ENCODE measurements at places on chromosomes 6 and 20.

DNA sequence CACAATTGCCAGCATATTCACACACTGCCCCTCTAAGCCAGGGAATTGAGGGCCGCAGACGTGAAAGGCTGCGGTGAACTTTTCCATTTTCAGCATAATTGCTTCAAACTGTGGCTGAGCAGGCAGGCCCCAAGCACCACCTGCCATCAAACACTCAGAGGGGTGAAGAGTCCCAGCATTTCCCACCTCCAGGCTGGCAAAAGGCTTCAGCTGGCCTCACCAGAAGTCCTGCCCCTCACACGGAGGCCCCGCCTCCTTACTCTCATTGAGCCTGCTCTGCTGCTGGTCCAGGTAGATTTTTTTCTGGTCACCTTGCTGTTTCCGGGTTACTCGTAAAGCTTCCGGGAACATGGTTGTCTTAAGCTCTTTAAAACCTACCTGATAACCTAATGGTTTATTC lies 52.0 kb upstream of the PRELID3B start:
- DNase-seq = no peak

DNA sequence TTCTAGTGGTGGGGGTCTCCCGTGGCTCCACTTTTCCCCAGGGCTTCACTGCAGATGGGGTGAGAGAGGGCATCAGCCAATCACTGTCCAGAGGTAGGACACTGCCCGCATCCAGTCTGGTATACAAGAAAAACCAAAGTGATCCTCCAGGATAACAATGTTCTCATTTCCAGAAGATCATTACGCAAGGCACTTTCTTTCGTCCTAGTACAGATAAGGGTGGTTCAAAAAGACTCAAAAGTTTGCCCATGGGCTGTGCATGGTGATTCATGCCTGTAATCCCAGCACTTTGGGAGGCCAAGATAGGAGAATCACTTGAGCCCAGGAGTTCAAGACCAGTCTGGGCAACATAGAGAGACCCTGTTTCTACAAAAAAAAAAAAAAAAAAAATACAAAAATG lies 16.4 kb downstream of the GMDS start:
- DNase-seq = no peak

DNA sequence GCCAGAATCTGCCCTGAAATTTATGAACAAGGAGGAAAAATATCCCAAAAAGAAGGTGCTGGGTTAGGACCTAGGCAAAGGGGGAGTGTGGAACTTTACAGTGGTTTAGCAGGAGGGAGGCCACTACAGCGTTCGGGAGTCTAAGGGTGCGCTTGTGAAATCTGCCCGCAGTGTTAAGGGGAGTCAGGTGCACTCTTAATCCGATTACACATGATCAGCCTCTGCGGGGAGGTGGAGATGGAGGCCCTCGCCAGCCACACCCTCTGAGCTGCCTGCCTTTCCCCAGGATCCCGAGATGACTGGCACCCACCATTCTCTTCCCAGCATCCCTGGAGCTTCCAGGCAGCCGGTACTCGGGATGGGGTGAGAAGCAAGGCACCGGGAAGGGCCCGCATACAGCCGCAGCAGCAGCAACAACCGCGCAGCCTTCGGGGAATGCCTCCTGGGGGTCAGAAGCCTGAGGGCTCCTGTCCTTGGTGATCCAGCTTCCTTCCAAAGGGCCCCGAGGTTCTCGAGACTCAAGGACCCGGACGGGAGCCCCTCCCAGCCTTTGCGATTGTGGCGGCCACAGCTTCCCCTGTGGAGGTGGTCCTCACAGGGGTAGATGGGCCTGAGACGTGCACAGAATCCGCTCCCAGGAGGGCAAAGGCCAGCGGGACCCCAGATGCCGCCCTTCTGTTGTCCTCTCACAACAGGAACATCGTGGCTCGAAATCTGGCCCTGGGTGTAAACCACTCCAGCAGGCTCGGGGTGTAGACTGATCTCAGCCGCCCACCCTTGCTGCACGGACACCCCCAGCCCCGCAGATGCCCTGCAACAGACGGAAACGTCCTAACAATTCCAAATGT lies 57.3 kb upstream of the CST7 start:
- DNase-seq = no peak

GRCh38 chr6:151128763-151129370 lies 110.9 kb upstream of the AKAP12 start:
- DNase-seq = no peak

DNA sequence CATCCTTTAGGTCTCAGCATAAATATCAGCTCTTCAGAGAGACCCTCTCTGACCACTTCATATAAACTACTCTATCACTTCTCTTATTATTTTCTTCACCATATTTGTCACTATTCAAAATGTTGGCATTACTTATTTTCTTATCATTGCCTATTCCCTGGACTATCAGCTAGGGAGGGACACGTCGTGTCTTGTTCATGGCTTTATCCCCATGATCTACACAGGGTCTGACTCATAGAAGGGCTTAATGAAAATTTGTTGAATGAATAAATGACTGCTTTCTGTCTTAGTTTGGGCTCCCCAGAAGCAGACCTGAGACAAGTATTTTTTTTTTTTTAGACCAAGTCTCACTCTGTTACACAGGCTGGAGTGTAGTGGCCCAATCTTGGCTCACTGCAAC lies 3.0 kb upstream of the CDK5RAP1 start:
- DNase-seq = no peak

DNA sequence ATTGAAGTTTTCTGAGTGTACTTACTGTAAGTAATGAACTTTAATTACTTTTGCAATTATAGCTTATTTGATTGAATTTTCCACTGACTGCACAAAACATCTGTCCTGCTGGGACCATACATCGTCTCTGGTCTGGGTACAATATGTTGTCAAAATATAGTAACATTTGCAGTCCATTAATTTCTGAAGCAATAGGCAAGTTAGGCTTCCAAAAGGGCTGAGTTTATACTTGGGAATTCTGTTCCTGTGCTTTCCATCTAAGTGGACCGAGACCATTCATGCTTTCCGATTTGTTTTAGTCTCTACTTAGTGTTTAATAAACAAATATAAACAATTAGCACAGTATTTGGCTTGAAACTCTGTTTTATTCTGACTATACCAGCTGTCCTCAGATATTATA lies 139.3 kb downstream of the RFPL4B start:
- no peak for DNase-seq

DNA sequence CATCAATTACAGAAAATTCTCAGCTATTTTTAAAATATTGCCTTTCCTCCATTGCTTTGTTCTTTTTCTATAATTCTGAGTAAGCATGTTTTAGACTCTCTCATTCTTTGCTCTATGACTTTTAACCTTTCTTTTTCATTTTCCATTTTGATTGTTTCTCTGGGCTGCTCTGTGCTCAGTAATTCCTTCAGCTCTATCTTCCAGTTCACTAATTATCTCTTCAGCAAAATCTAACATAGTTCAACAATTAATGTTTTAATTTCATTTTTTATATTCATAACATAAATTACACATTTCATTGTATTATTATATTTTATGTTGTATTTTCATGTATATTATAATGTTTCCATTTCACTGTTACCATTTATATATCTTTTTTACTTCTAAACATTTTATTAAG lies 198.8 kb upstream of the NOX3 start:
- DNase-seq = no peak

DNA sequence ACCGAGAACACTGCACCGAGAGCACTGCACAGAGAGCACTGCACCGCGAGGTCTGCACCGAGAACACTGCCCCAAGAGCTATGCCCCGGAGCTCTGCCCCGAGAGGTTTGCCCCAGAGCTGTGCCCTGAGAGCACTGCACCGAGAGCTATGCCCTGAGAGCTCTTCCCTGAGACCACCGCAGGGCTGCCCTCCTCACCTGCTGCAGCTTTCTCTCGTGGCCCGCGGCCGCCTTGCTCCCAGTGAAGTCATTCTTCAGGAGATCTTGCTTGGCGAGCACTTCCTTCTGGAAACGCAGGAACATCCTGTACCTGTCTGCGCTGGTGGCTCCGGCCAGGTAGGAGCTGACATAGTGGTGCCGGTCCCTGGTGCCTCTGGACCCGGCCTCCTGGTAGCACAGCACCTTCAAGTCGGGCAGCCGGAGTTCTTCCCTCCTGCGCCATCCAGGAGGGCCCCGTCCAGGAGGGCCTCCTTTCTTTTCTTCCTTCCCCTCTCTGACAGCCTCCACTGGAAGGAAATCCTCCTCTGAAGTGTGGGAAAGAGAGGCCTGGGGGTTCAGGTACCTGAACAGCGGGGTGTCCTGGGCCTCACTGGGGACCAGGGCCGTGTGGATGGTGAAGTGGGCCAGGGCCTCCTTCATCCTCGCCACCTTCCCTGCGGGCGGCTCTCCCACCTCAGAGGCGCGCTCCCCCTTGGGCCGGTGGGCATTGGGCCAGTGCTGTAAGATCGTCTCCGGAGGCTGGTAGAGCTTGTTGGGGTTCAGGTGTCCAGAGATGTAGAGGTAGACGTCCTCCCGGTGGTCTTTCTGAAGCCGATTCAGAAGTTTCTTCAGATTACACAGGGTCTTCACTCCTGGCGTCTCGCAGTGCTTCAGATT lies 7.8 kb downstream of the C6orf118 start:
- no peak for DNase-seq

DNA sequence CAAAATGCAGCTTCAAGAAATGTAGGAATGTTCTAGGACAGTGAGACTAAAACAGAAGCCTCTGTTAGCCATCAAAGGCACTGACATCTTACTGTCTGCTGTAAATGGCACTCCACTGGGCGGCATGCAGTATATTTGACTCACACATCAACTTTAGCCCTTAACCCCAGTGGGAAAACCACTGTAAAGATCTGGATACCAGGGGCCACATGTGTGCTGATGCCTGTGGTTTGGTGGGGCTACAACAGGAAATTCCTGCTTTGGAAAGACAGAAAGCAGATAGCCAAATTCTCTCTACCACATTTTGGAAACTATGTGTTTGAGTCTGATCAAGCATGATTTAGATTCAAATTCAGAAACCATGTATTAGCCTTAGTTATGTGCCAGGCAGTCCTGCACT lies 4.3 kb downstream of the PFDN4 start:
- no peak for DNase-seq

GRCh38 chr6:2589171-2589661 lies 161.5 kb downstream of the MYLK4 start:
- DNase-seq = no peak

DNA sequence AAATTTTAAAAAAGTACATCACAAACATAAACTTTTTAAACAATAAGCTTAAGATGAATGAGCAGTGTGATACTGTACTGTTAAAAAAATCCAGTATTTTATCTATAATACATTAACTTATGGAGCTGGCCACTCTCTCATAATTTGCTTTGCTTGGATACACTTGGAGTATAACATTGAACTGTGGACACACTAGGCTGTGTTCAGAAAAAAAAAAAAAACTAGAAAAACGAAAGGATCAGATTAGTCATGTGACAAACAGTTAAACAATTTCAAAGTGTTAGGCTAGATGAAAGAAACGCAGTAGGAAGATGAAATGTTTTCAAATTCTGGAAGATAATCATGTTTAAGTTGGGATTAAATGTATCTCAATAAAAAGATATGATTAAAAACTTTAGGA lies 220.0 kb downstream of the GRIK2 start:
- DNase-seq = no peak

GRCh38 chr6:36612101-36612625 lies 18.0 kb downstream of the SRSF3 start:
- no peak for DNase-seq

DNA sequence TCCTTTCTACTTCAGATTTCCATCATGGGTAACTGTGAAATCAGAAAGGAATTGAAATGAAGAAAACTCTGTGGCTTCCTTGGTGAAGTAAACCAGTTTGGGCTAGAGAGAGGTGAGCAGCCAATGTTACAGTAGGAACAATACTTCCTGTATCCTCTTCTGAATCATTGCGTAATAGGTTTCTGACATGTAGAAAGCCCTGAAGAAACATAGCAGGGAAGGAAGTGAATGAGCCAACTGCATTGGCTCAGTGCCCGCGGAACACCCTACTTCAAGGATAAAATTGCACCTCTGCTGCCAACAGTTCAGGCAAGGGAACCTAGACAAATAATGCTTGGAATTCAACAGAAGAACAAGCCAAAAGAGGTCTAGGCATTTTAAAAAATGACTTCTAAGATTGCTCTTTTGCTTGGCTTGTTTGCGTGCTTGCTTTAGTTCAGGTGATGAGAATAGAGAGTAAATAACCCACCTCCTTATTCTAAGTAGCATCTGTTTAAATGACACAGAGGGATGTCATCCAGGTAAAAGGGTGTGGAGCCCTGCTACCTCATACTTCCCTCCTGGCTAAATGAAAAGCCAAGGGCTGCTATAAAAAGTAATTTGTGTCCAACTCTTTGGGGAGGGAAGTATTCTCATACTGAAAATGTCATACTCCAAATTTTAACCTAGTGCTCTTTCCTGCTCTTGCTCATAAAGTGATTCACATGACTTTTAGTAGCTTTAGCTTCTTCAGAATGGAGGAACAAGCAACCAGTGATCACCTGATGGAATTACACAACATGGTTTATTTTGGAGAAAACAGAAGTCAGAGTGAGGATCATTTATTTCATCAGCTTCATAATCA lies 30.0 kb upstream of the AKIRIN2 start:
- DNase-seq = peak; percentile 68

DNA sequence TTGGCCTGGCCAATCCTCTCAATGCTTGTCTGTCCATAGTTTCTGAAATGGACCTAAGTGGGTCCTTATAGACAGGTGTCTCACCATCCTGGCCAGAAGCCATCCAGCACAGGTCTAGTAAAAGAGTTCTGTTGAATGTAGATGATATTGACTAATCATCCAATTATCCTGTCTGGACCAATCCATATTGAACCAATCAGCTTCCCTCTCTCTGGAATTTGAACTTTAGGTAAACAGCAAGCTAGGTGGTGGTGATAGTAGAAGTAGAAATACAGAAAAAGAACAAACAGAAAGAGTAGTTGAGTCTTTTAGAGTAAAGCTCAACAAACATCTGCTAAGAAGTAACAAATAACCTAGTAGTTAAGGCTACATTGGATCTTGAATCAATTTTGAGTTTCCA lies 9.5 kb upstream of the PNRC1 start:
- no peak for DNase-seq

- DNase-seq = peak; percentile 69
These were observed 112.5 kb downstream of the SNX5 start for GRCh38 chr20:17856024-17856564.

GRCh38 chr6:101994521-101994920 lies 601.0 kb downstream of the GRIK2 start:
- DNase-seq = no peak

DNA sequence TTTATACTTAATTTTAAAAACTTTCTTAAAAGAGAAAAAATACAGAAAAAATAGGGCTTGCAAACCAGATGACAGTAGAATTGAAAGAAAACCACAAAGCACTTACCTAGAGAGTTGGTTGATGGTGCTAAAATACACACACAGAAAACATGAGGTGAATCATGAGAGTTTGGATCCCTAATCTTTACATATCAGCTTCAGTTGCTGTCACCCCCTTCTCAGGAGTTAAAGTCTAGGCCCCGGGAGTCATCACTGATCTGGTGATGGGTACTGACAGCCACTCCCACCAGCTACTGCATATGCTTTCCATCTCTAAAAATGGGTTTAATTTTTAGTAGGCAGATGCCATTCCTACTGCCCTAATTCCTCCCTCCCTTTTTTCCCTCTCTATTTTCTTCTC lies 16.7 kb downstream of the TSBP1 start:
- DNase-seq = no peak

DNA sequence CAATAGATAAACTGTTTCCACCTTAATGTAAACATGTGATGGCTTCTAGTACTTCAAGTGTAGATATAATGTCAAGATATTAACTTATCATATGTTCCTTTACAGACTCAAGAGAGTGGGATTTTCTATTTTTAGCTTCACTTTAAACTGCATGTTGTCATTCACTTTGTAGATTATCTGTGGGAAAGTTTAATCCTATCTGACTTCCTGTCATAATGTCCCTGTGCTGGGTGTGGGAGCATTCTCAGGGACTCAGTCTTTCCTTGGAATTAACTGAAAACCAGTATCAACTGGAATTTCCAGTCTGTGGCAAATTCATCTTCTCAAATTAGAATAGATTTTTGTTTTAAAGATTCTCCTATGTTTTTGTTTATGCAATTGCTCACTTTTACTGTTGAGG lies 226.1 kb upstream of the FERMT1 start:
- no peak for DNase-seq
